ENCODE measurements at places on chromosomes 2 and 18.

DNA sequence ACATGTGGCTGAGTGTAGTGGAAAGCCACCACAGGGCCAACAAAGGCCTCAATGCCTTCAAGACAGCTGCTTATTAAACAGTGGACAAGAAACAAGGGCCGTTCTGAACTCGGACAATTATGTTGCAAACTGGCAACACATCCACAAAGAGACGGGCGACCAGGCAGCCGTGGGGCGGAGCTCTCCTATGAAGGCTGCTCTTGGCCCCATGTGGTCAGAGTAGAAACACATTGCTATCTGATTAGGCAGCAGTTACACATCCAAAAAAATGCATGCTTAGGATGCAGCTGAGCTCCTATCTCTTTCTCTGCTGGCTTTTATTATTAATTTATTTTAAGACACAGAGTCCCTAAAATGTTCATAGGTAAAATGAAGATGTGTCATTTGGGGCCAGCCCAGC is 163.4 kb downstream of the TMEM163 start:
- DNase-seq, result no peak

GRCh38 chr2:197943731-197944130 is 139.3 kb downstream of the PLCL1 start:
- no peak for DNase-seq

DNA sequence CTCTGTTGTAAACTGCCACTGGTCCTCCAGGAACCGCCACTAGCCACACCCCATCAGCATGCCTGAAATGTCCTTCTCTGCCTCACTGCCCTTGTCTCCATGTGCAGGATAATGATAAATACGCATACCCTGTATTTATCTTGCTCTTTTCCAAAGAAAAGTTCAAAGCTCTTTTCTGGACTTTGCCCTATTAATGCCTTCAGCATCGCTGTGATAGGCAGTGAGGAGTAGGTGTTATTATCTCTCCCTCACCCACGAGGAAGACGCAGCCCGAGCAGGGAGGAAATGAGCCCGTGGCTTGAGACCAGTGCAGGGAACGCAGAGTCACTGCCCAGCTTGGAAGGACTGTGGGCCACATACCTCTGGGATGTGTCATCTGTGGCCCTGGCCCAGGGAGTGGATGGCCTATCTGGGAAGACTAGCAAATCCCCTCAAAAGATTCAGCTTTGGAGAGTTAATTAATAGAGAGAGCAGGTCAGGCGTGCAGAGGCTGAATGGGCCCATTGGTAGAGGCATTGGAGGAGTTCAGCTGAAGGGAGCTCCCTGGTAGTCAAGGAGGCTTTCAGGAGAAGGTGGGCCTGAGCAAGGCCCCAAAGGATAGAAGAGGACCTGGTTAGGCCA is 39.5 kb upstream of the MCFD2 start:
- DNase-seq, result no peak

GRCh38 chr18:10264260-10264659 is 190.2 kb upstream of the APCDD1 start:
- DNase-seq, result no peak

DNA sequence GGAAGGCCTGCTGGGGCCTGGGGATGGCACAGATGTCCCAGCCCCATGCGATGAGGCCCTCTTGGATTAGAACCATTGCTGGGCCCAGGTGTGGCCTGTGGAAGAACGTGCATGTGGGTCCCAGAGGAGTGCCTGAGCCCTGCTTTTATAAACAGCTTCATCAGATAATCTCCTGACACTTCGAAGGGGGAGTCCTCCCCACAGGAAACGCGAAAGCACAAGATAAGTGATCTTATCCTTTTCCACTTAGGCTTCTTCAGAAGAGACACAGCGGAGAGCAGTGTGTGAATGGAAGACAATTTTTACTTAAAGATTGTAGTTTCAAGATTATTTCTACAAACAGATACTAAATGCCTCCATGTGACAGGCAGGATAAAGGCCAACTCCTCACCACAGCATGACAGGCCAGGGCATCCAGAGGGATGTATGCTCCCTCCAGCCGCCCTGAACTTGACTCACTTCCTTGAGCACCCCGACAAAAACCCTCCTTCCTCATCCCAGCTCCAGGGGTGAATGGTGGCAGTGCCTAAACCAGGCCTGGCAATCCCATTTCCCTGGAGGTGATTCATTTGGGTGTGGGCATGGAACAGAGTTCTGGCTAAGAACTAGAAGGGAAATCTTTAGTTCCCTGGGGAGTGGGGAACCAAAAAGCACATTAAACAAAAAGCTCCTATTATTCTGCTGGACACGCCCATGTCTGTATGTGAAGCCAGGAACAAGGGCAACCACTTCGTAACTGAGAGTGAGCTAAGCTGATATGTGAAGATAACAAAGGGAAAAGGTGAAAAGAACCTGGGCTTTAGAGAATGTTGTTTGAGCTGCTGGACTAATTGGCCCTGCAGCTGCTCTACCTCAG is 56.2 kb upstream of the TMEM163 start:
- DNase-seq, result no peak

DNA sequence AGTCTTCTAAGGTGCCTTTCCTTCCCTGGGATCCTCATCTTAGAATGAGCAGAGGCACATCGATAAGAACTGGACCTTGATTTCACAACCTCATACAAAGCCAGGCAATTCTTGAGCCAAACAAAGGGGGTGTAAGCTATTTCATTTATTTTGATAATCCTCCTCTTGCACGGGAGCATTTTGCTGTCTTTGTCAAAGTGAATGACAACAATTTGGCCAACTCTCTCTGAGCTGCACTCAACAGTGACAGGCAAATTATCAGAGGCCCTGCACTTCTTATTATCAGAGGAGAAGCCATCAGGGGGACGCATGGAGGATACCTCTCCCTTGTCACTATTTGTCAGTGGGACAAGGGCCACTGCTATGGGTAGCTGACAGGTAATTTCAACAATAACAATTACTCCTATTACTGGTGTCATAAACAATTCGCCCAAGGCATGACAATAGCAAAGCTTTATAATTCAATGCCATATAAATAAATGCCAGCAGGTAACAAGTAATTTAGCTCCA is 260.4 kb downstream of the MEIS1 start:
- no peak for DNase-seq

- DNase-seq, result no peak
These were observed 64.7 kb upstream of the DSEL start for GRCh38 chr18:67581178-67581577.

- DNase-seq, result no peak
These were observed 185.6 kb downstream of the RTP5 start for GRCh38 chr2:242054881-242055801.

GRCh38 chr2:71826826-71827523 is 320.7 kb downstream of the CYP26B1 start:
- DNase-seq, result no peak

GRCh38 chr2:56763683-56764082 is 579.9 kb downstream of the CCDC85A start:
- no peak for DNase-seq

GRCh38 chr2:196318517-196319377 is 147.4 kb upstream of the STK17B start:
- DNase-seq, result no peak

- DNase-seq, result no peak
These were observed 156.3 kb upstream of the SLC1A4 start for GRCh38 chr2:64832936-64833335.

- DNase-seq, result no peak
These were observed 129.9 kb upstream of the HS6ST1 start for GRCh38 chr2:128448331-128449225.

DNA sequence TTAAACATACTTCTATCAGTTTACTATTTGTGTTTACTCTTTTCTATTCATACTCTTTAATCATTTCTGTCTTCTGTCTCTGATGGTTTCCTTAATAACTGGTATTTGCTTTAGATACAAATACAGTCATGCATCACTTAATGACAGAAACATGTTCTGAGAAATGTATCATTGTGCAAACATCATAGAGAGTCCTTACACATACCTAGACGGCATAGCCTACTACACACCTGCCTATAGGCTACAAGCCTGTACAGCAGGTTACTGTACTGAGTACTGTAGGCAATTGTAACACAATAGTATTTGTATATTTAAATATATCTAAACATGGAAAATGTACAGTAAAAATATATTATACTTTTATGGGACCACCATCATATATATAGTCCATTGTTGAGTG is 36.3 kb downstream of the VSNL1 start:
- DNase-seq, result no peak

DNA sequence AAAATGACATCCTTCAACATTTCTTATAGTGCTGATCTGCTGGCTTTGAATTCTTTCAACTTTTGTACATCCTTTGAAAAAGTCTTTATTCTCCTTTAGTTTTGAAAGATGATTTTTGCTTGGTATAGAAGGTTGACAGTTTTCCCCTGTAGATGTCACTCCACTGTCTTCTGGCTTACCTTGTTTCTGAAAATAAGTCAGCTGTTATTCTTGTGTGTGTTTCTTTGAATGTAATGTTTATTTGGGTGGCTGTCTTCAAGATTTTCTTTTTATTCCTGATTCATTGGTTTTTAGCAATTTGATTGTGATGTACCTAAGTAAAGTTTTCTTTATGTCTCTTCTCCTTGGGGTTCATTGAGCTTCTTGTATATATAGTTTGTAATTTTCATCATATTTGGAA is 47.6 kb downstream of the ACTR3 start:
- DNase-seq, result no peak

DNA sequence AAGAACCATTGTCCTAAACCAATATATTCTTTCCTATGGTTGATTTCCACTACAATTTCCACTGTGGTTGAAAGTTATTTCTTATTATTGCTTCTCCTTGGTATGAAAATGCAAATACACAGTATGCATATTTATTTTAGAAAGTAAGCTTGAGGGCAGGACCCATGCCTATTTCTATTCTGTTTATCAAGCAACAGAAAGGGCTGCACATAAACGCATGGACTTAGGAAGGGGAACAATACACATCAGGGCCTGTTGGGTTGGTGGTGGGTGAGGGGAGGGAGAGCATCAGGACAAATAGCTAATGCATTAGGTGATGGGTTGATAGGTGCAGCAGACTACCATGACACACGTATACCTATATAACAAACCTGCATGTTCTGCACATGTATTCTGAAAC is 20.7 kb downstream of the SLC4A3 start:
- no peak for DNase-seq

- DNase-seq, result no peak
These were observed 1.8 kb upstream of the CXCR2 start for GRCh38 chr2:218123986-218124385.

GRCh38 chr2:221088506-221088905 is 483.6 kb downstream of the EPHA4 start:
- DNase-seq, result no peak

GRCh38 chr18:72181241-72181764 is 362.8 kb downstream of the CBLN2 start:
- no peak for DNase-seq

- DNase-seq, result no peak
These were observed 10.7 kb upstream of the CHMP1B start for GRCh38 chr18:11840493-11840892.

GRCh38 chr2:160427629-160428404 is 65.8 kb downstream of the RBMS1 start:
- DNase-seq, result no peak

- DNase-seq, result no peak
These were observed 42.9 kb upstream of the RFX8 start for GRCh38 chr2:101517758-101518271.

DNA sequence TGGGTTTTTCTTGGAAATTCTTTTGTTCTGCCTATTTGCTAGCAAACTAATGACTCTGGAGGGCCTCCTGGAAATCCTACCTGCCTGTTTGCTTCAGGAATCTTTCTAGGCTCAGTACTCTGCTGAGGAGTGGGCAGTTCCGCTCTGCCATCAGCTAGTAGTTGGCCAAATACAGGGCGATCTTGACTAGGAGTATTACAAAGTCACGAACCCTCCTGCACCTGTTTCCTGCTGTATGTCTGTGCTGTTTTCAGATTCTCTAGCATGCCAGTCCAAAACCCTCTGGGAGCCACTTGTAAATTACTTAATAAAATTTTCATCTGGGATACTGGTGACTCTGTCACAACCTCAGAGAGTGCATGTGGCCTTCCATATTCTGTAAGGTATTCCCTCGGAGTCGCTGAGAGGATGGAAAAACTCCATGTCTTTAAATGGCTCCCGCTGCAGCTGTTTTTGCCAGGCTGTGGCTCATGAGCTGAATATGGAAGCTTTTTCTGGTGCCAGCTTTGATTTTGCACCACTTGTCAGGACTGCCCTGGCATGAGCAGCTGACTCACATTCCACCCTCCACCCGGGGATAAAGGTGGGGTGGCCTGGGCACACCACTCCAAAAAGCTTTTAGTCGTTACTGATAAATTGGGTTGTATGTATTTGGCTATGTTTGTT is 123.0 kb downstream of the RTN4 start:
- no peak for DNase-seq

DNA sequence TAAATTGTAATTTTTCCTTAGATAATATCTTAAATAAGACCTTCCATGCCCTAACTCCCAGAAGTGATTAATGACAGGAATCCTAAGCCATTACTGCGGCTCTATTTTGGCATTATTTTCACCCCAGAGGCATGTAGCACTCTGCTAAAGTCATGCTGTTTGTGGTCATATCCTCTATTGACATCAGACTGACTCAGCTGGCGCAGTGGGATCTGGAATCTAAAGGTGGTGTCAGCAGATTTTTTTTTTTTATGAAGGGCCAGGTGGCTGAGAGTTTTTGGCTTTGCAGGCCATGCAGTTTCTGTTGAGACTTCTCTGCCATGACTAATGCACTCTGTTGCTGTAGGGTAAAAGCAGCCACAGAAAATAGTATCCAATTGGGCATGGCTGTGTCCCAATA is 64.1 kb upstream of the ACVR1C start:
- no peak for DNase-seq

DNA sequence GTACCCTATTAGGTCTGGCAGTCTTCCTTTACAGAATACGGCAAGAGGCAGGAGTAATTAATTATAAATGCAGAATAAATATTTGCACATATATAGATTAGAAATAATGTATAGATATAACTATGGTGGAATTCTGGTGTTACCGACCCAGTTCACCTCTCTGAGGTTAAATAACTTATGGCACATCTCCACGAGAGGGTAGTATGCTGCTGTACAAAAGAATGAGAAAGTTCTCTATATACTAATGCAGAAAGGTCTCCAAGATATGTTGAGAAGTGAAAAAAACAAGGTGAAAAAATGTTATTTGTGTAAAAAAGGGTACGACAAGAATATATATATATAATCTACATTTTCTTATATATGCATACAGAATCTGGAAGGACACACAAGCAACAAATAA is 40.8 kb downstream of the MC2R start:
- no peak for DNase-seq

DNA sequence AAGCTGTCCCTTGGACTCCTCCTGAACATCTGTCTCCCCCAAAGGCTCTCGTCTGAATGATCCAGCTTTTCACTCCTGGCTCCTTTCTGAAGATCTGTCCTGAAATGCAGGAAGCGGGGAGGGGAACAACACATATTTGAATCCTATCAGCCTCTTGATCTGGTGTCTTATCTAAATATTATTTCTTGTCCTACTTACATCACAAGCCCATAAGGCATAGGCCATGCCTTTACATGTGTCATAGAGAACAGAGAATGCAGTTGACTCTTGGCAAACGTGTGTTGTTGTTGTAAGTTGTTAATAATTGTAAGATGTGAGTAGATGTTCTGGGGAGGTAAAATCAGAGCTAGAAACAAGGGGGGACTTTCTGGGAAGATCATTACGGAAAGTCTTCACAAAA is 57.4 kb downstream of the GATA6 start:
- no peak for DNase-seq

All from NCI-H1694 treated with DMSO at 0.1 percent for 48 hours (cell line).